ENCODE measurements at places on chromosomes 13 and 19. TPM values are rescaled to one million over a fixed set of nuclear protein-coding genes. Genes with fewer than 3 reads are reported as not detected.

- DNase-seq: no peak
Observed at GRCh38 chr19:7382694-7383093, 34.0 kb downstream of the ARHGEF18 start.

Gene PODNL1
- 0.21 TPM for total RNA-seq

Gene MRPS31
- total RNA-seq: 42.9 TPM

- peak; percentile 35 for DNase-seq
Observed at GRCh38 chr13:43908156-43909126, 28.7 kb downstream of the LACC1 start.

DNA sequence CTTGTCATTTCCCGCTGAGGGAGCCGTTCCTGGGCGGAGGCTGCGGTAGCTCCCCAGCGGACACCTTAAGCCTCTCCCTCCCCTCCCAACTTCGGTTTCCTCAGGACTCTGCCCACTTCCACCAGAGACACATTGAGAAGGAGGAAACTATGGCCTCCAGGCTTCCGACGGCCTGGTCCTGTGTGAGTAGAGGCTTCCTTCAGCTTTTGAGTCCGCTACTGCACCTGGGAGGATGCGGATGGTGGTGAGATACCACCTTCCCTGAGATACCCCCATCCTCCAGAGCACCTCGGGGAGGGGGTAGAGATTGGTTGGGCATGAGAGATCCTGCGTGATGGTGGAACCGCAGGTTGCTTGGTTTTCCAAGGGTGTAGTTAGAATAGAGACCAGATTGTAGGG is 955 bp downstream of the ZNF274 start:
- peak; percentile 39 for DNase-seq

- DNase-seq: no peak
Observed at GRCh38 chr13:83765796-83766195, 116.5 kb downstream of the SLITRK1 start.

DNA sequence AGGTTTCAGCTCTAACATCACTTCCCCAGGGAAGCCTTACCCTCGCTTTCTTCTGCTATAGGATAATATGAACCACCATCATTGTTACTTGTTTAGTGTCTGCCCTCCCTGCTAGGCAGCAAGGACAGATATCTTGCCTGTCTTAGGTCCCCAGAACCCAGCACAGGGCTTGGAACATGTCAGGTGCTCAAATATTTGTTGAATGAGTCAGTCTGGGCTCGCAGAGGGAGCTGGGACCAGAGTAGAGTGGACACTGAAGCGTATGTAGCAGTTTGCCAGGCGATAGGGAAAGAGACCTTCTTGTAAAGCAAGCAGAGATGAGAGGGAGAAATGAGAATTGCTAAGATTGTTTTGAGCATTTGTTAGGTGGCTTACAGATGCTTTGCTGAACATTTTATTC is 11.7 kb downstream of the BCKDHA start:
- no peak for DNase-seq
